Myocyte (in vitro differentiated cells): ENCODE measurements at places on chromosomes 4 and X. TPM values are rescaled to one million over a fixed set of nuclear protein-coding genes. Genes with fewer than 3 reads are reported as not detected.

DNA sequence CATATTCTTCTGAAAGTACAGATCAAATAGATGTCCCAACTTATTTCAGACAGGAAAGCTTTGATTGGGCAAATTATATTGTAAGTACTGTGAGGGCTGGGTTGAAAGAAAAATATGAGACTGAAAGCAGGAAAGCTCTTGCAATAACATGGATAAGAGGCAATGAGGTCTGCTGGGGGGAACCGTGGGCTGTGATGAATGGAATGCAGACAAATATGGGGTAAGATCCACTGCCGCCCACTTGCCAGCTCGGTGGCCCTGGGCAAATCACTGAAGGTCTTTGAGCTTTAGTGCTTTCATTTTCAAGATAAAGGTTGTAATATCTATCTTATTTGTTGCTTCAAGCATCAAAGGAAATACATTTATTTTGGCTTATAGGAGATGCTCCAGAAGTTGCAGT, 51.0 kb downstream of the AGA start:
- DNase-seq, result no peak

The SLIT2 gene
- total RNA-seq, result 3.1 and 3.4 TPM in 2 replicates

The ZXDB gene
- total RNA-seq, result 10.1 and 10.2 TPM in 2 replicates

GRCh38 chrX:70030301-70030767, 19.4 kb downstream of the AWAT2 start:
- peak; percentile 57 for DNase-seq

GRCh38 chr4:40621592-40622512, 7.8 kb downstream of the RBM47 start:
- peak; percentile 91 for DNase-seq

GRCh38 chr4:123398066-123398852, 1.7 kb downstream of the SPRY1 start:
- DNase-seq, result peak; percentile 78

- peak; percentile 73 for DNase-seq
Observed at GRCh38 chr4:168588916-168589531, 92.2 kb downstream of the PALLD start.

The RHOXF2 gene
- total RNA-seq, result not detected in 2 replicates

DNA sequence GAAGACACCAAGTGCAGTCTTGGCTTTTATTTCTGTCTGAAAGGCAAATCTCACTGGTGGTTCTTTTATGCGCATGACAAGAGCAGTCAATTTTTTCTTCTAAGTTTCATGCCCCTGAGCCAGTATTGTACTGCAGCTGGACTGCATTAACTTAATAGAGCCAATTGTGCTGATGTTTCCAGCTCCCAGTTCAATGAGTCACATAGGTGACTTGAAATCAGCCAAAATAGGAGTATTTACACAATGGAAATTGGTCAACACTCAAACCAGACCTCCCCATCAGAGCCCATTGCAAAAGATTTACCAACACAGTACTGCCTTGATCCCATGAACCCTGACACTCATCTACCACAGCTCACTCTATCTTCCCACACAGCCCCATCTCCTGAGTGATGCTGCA, 100.3 kb upstream of the GUCY1A1 start:
- DNase-seq, result no peak
